Activated T-helper 1 cell treated with anti-CD3 and anti-CD28 coated beads, Interleukin-2, amount 50 U/mL, for 16 hours (primary cell): ENCODE measurements at places on chromosomes 12 and 14.

GRCh38 chr12:110869803-110870202 is 23.0 kb downstream of the CCDC63 start:
- no peak for DNase-seq

GRCh38 chr14:72824051-72824450 is 69.8 kb downstream of the DPF3 start:
- no peak for DNase-seq

GRCh38 chr14:104964546-104964945 is 13.6 kb downstream of the AHNAK2 start:
- DNase-seq = no peak

GRCh38 chr12:111166779-111167540 is 201.9 kb downstream of the PHETA1 start:
- no peak for DNase-seq

- DNase-seq = no peak
Measured at GRCh38 chr12:93127582-93128331, 198.7 kb upstream of the EEA1 start.

DNA sequence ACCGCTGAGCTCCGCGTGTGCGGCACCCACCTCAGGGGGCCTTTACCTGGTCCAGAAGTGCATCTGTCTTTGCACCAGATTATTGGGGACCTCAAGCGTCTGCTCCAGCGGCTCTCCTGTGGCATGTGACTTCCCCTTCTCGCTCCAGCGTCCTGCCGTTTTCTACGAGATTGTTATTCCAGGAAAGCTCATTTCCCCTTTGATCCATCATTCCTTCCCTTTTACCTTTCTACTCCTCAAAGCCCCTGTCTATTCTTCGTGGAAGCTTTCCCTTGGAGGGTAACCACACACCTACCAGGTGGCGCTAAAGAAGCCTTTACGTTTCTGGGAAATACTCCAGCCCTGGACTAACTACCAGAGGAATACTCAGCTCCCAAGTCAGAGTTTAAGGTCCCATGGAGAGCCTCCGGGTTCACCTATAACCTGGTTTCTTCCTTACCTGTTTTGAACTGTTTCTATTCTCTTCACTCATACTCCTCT is 1.5 kb downstream of the FKBP4 start:
- DNase-seq = no peak

DNA sequence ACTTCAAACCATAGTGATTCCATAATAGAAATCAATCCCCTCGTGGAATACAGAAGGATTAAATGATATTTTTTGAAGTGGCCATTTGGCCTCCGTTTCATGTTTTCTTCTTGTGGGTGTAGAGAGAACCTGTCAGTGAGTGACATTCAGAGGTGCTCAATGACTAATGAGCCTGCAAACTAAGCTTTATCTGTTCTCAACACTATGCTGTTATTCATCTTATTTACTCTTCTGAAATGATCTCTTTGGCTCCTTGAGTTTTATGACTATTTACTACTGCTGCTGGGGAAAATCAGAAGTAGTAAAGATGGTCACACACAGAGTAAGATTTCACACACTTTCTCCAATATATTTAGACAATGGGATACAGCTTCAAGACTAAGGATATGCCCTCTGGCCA is 30.4 kb downstream of the ATP2B1 start:
- DNase-seq = no peak

DNA sequence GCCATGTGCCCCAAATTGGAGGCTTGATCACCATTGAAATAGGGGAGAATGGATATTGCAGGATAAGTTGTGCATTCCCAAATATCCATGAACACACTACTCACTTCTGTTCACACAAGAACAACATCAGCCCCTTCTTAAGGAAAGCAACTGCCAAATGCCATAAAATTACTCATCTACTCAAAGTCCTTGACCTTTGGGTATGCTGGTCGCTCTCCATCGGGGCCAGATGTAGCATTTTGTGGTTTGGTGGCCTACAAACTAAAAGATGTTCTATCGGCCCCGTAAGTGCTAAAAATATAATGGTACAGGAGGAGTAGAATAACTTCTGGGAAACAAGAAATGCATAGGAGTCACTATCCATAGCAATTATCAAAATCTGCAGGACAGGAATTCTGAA is 362.6 kb downstream of the AEBP2 start:
- DNase-seq = no peak

- DNase-seq = peak; percentile 31
Measured at GRCh38 chr14:92613008-92613658, 99.6 kb downstream of the RIN3 start.

DNA sequence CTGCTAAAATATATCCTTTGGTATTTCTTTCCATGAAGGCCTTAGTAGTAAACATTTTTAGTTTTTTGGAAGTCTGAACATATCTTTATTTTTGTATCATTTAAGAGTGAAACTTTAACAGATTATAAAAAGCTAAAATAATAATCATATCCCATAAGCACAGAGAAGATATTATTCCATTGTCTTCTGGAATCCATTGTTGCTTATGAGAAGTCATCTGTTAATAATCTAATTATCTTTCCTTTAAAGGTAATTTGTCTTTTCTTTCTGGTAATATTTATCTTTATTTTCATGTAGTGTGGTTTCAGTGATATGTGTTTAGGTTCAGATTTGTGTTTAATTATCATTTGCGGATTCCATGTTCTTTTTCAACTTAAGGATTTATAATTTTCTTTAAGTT is 261.7 kb downstream of the MSRB3 start:
- no peak for DNase-seq

DNA sequence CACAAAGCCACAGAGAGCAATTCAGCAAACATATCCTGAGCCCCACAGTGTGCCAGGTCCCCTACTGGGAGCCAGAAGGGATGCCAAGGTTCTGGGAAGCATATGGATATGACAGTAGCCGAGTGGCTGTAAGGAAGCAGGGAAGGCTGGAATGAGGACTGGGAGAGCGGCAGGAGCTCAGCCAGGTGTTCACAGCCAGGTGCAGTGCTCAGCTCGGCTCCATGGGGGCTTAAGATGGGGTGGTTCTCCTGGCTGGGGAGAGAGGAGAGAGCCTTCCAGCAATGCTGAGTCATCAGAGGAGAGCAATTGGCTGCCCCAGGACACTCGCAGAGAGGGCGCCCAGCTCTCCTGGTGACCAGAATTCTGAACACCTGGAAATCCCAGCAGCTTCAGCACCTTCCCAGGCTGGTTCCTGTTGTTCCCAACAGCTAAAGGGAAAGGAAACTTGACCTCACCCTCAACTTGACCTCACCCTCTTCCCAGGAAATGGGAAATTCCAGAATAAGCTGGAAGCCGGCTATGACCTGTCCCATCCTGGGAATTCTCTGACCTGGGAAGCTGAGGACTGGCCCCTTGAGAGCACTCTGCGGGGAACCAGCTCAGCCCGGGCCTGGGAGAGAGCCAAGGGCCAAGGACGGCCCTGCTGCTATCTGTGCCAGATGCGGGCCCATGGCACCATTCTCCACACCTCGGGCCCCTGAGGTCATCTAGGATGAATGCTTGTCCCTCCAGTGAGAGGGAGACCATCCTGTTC is 34.6 kb downstream of the SLC6A12 start:
- no peak for DNase-seq

DNA sequence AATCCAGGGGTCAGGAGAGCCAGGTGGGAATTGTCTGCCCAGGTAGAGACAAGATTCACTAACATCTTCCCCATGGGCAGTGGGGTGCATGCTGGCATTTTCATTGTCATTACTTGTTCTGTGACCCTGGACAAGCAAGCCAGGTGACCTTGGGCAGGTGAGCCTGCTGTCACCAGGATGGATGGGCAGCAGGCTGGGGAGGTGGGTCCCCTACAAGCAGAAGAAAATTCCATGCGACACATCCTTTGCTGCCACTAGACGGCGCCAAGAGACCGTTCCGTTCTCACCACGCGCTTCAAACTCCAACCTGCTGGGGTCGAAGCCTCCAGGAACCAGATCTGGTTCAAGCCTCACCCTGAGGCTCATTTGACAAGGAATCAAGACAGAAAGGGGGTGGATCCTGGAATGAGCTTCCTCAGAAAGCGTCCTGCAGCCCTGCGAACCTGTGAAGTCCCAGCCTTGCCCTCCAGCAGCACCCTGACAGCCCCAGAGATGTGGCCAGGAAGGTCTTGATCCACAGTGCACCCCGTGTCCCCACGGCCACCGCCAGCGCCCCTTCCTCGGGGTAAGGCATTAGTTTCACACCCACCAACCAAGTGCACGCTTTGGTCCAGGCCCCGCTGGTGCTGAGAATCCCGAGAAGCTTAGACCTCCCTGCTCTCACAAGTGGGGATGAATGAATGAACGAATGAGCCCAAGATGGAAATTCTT is 3.2 kb upstream of the DYNC1H1 start:
- DNase-seq = peak; percentile 58

GRCh38 chr12:40058721-40059190 is 47.1 kb downstream of the SLC2A13 start:
- no peak for DNase-seq

- no peak for DNase-seq
Measured at GRCh38 chr12:49201595-49202295, 12.9 kb upstream of the TUBA1A start.

- no peak for DNase-seq
Measured at GRCh38 chr12:127178052-127178451, 1088.9 kb upstream of the TMEM132C start.

GRCh38 chr14:21711360-21711961 is 37.8 kb upstream of the OR4E1 start:
- DNase-seq = no peak

DNA sequence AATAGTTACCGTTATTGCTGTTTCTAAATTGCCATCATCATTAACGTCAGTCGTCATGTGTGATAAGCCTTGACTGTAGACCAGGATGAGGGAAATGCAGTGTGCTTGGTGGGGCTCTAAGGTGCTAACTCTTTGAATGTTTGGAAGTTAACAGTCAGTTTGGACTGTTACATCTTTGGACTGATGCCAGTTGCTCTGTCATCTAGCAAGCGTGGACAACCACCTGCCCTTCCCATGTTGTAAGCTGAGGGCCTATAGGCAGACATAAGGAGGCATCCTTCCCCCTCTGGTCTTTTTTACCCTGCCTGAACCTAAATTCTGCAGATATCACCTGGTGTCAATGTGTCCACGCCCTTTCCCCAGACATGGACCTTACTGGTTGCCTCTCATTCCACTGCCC is 94.4 kb downstream of the PPP2R5C start:
- no peak for DNase-seq

DNA sequence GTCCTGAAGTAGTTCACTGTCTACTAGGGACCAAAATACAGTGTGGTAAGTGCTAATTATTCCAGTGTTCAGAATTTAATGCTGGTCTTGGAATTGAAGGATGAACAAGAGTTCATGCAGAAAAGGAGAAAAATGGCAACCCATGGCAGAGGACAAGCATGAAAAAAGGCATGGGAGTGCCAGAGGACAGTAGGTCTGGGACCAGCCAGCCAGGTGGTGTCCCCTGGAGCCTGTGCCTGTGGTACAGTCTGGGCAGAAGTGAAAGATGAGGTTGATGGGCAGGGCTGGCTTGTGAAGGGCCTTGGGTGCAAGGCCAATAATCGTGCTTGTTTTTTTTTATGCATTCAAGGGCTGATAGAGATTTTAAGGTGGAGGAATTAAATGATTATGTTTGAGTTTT is 21.0 kb downstream of the C12orf75 start:
- no peak for DNase-seq

GRCh38 chr12:109861689-109862314 is 18.5 kb downstream of the GLTP start:
- DNase-seq = no peak
